Amniotic stem cell (primary cell): ENCODE measurements at places on chromosomes 2 and 18.

GRCh38 chr2:25528173-25528572, 145.2 kb downstream of the DTNB start:
- peak; percentile 47 for DNase-seq

DNA sequence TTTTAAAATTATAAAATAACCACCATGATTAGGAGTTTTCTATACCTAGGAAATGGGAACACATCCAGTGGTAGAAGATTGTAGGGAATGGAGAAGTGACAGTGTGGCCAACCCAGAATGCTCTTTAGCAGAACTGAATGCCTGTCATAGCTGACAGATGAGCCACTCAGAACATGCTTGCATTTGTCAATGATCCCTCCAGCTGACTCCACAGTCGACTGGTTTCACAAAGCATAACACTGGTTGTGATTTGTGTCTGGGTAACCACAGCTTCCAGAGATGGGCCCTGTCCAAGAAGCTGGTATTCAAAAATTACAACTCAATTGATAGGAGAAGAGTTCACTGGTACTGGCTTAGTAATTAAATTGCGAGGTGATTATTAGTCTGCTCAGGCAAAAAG, 9.0 kb upstream of the CTIF start:
- peak; percentile 70 for DNase-seq

DNA sequence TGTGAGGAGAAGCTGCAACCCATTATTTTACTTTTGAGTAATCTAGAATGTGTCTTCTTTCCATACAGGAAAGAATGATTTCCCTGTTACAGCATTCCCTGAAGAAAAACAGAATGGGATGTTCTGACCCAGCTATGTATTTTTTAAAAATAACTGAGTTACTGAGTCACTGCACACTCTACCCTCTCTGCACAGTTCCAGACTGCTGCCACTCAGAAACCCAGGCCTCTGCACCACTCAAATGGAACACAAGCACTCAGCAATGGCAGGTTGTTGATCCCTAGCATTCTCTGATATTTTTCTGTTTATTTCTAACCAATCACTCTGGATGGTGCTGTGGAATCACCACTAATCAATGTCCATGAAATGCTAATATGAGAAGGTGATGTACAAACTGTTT, 1300.0 kb upstream of the FAM98A start:
- no peak for DNase-seq

GRCh38 chr2:67835266-67835665, 227.5 kb downstream of the C1D start:
- no peak for DNase-seq

GRCh38 chr18:9779630-9780029, 71.5 kb downstream of the RAB31 start:
- DNase-seq = no peak

DNA sequence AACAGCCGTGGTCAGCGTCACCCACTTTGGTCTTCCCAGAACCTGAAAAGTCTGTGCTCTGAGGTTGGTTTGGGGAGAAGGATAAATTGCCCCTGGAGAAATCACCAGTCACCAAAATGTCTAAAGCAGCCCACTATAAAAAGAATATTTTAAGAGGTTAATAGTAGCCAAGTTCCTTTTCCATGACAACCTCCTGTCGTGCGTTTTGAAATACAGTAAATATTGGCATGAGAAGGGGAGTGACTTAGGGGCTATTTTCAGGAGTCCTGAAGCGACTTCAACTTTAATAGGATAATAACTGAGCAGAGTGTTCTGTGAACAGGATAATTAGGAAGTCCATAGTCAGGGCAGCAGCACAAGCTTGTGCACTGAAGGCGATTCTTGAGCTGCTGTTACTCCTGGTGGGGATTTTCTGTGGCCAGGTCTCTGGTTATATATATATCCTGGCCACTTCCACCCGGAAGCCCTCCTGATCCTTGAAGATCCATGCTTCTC, 49.3 kb downstream of the RNF144A start:
- no peak for DNase-seq

DNA sequence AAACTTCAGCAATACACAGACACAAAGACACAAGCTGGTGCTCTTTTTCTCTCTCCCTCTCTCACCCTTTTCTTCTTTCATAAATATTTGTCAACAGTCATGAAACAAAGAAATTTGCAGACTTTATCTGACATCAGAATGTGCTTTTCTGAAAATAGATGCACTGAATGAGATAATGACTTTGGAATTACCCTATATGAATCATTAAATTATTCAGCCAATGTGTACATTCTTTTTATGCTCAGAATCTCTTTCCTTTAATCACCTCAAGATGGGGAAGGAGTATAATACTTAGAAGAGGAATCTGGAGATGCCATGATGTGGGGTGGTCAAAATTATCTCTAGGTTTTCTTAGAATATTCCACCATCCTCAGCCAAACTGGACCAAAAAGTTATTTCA, 289.9 kb downstream of the LRRTM1 start:
- DNase-seq = no peak

- DNase-seq = no peak
Measured at GRCh38 chr2:20425371-20425881, 21.4 kb upstream of the RHOB start.

- DNase-seq = no peak
Measured at GRCh38 chr18:11136241-11136640, 13.1 kb downstream of the PIEZO2 start.

DNA sequence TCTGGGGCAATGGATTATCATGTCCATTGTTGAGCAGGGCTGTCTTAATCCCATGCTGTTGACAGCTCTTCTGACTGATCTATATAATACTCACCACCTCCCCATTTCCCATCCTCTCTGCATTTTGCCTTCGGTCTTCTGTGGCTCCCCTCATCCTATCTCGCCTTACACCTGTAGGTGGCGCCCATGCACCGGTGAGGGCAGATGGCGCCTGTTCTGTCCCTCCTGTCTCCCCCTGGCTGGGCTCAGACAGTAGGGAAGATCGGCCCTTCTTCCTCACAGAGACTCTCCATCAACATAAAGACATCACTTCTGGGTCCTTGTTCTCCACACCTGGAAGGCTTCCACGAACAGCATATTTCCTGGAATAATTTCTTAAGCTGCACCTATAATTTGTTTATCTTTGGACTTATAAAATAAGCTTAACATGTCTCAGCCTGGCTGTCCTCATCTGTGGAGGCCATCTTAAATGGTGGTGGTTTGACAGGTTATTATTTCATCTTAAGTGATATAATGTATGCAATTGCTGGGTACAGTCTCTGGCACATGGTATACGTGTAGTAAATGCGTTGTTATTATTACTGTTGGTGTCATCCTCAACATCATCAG, 10.9 kb upstream of the CDH20 start:
- peak; percentile 18 for DNase-seq

DNA sequence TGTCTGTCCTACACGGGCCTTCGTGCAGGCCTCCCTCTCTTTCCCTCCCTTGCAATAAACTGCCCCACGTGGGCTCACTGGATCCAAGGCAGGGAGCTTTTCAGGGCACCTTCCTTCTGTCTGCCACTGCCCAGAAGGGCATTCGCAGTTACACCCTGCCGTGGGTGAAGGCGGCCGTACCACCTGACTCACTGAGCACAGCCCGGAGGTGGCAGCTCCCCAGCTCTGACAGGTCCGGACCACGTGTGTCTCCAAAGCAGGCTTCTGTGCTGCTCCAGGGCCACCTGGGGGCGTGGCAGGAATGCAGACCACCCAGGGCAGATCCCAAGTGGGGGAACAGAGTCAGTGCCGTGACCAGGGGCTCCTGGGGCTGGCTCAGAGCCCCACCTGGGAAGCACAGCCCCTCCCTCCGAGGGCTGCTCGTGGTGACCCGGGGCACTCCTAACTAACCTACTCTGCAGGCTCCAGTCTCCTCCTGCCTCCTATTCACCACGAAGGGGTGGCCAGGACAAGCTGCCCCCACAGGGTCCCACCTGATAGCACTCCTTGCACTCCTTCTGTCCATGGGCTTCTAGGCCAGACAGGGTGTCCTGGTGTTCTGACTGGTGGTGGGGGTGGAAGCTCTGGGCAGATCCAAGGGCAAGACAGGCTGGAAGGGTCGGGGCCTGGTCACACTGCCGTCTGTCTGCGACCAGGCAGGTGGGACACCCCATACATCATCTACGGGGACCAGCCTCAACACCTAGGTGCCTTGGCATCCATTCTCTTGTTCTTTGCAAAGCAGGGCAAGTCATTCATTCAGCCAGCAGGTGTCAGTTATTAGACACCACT, 9.7 kb downstream of the SNED1 start:
- DNase-seq = no peak

DNA sequence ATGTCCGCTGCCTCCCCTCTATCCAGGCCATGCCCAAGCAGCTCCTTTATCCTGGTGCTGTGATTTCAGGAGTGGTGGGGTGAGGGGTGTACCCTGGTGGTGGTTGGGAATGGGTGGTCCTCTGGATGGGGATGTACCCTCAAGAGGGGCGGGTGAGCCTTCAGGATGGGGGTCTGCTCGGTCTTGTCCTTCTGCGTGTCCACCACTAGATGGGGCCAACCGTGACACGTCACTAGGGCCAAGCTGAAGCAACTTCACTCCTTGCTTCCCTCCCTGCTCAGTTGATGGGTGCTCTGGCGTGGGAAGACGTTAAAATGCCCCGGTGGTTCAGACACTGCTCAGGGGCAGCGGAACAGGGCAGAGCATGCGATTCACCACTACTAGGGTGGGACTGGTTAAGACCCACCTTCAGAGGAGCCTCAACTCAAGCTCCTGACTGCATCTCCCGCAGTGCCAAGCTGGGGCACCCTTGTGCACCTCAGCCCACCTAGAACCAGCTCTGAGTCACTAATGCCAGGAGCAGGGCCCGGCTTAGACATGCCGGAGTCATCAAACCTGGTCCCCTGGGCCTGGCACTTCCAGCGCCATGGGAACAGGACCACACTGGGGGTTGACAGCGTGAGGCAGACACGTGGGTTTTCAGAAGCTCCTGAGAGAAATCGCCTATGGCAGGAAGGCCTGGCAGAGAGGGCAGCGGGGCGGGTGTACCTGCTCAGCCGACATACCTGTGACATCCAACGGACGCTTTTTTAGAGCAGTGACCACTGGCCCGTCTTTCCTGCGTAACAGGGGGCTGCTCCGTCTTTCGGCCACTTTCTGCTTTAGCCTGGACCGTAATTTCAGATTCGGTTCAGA, 256.7 kb downstream of the HDAC4 start:
- no peak for DNase-seq

- DNase-seq = no peak
Measured at GRCh38 chr2:119157850-119158511, 570 bp downstream of the C1QL2 start.

- DNase-seq = no peak
Measured at GRCh38 chr2:174344716-174345461, 10.1 kb downstream of the SP9 start.

GRCh38 chr2:27435628-27436027, 6.6 kb upstream of the KRTCAP3 start:
- no peak for DNase-seq

- no peak for DNase-seq
Measured at GRCh38 chr18:50057009-50057408, 137.9 kb downstream of the MYO5B start.

GRCh38 chr18:62759704-62760402, 44.5 kb downstream of the PHLPP1 start:
- DNase-seq = no peak

DNA sequence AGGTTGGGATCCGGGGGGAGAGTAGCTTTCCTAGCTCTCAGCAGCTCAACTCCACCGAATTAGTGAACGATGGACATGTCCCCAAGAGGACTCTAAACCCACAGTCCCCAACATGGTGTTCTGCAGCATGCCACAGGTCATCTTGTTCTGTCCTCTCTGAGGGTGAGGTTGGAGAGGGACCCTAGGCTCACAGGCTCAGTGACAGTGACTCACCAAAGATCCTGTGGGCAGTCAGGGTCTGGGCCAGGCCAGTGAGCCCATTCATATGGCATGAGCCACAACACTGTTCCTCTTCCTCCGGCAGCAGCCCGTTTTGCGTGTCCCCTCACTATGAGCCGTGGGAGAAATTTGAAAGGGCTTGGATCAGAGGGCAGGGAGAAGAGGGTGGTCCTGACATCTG, 2.8 kb upstream of the SLC20A1 start:
- no peak for DNase-seq

DNA sequence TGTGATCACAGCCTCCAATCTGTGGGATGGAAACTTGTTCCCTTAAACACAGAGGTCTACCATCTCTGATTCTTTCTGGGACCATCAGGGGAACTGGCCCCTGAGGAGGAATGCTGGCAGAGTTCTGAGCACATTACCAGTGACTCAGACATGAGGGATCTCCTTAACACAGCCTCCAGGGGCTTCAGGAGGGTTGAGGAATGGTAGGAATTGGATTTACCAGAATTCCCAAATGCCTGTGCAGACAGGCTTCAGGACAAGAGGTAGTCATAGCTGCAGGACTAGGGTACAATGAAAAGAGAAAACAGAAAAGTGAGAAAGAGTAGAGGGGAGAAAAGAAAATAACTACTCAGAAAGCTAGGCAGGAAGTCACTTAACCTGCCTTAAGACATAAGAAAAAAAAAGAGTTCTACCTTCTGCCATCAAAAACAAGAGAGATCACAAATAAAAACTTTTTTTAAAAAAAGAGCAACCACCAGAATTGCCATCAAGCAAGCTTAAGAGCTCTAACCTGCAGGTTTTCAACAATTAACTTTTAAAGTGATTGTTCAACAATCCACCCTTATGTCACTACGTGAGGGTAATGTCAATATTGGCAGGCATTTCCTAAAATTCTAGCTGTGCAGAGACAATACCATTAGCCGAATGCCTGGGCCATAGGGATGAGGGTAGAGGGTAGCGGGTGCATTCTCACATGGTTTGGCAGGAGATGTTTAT, 524.4 kb downstream of the BCL11A start:
- no peak for DNase-seq

DNA sequence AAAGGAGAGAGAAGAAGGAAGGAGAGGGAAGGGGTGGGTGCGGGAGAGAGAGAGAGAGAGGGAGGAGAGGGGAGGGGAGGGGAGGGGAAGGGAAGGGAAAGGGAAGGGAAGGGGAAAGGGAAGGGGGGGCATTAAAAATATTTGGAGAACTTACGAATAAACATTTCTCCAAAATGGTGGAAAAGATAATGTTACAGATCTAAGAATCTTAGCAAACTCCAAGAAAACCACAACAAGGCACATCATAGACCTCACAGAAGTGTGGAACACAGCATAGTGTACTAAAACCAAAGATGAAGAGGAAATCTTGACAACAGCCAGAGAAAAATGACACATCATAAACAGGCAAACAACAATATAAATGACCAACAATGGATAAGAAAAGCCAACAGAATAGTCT, 83.1 kb downstream of the CRACDL start:
- DNase-seq = no peak

DNA sequence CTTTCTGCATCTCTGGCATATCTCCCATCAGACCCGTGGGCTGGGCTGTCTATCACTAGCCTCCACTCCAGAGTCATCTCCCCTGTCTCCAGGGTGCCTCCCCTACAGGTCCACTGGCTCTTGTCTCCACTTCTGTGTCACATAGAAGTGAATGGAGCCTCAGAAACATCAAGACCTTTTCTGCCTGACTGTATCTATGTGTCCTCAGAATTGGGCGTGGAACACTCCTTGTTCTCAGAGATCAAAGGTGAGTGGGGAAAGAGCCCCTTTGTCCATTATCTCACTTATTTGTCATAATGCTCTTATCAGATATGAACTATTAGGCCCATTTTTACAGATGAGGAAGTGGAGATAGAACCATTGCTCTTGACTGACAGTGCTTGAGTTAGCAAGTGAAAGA, 211.0 kb downstream of the CYRIA start:
- no peak for DNase-seq
